ENCODE measurements at places on chromosomes 3 and 15.

DNA sequence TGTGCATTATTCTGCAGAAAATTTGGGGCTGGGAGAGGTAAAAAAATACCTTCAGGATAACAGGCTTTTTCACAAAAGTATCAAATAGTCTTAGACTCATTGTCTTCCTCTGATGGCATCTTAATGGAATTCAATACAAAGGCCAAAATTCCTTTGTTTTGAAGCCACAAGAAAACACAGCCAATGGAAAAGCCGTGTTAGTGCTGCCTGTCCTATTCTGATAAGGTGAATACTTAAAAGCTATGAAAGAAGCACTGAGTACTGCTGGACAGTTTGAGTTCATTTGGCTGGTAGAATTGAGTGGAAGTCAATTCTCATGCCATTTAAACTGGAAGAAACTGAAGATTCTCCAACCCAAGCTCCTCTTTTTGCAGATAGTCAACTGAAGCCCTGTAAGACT is 395.3 kb upstream of the TPRG1 start:
- DNase-seq = no peak

DNA sequence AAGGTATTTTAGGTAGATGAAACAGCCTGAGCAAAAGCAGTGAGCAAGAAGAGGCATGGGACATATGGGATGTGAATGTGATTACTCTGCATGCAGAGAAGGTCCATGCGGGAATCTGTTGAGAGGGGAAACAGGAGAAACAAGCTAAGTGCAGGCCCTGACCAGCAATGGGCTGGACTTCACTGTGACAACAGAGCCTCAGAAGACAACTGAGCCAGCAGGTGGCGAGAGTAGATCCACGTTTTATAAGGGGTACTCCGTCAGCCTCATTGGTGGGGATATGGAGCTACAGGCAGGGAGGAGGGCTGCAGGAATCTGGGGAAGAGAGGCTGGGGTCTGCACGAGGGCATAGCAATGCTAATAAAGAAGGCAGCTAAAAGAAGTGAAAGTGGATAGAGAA is 405.9 kb upstream of the LMCD1 start:
- no peak for DNase-seq

DNA sequence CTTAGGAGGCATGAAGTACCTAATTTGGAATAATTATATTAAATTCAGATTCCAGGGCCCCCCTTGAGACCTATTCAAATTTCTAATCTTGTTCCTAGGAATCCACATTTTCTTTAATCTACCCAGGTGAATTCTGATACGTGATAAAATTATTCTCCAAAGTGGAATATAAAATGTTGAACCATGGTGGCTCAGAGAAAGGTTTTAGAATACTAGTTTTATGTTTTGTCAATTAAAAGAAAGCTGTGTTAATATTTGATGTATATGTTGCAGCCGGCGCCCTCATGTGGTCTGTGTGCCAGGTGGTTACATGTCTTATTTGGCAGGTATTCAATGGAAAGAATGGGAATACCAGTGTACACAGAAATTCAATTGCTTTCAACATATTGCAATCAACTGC is 321.8 kb downstream of the FEZF2 start:
- DNase-seq = no peak

GRCh38 chr3:30289766-30290165 is 316.6 kb upstream of the TGFBR2 start:
- DNase-seq = no peak

- DNase-seq = no peak
Measured at GRCh38 chr3:66029443-66029842, 9.3 kb downstream of the MAGI1 start.

DNA sequence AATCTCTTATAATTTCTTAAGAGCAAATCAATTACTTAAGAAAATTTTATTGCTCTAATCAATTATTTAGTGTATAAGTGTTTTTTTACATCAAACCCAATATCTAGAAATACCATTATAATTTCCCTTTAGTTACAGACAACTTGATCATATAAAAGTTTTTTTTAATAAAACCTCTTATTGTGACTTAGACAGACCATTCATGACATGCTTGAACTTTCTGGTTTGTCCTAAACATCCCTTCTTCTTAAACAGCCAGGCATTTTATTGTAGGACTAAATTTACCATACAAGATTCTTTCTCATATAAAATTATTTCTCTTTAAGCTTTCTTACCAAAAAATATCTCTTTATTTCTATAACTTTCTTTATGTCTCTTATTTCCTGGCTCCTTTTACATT is 164.5 kb downstream of the SUCNR1 start:
- DNase-seq = no peak

GRCh38 chr3:59756934-59757333 is 707.1 kb upstream of the CFAP20DC start:
- DNase-seq = no peak

GRCh38 chr3:13040361-13041074 is 32.7 kb downstream of the IQSEC1 start:
- no peak for DNase-seq

DNA sequence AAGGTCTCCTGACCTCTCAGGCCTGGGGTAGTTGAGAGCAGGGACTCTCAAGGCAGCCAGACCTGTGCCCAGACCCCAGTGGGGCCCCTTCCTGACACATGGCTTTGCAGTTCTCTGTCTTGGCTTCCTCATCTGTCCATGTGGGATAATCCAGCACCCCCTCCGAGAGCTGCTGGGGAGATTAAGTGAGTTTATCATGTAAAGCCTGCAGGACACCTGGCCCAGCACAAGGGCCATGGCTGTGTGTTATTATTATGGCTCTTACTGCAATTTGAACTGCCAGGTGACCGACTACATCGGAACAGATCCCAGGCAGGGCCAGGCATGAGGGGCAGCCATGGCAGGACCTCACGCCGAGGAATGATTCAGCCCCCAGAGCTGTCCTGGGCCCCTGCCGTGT is 12.6 kb downstream of the DUSP7 start:
- no peak for DNase-seq

DNA sequence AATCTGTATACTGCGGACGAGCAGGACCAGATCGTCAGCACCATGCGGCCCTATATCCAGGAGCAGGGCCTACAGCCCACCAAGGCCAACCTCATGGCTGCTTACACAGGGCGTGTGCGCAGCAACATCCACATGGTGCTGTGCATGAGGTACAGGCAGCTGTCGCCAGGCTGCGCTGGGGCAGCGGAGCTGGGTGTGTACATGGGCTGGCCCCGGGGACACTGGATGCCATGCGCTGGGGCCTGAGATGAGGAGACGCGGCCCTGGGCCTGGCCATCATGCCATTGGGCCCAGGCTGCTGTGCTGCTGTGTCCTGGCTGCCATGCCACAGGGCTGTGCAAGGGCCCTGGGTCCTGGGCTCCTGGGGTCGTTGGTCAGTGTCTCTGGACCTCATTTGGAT is 61.5 kb downstream of the SEMA3G start:
- DNase-seq = no peak

- DNase-seq = no peak
Measured at GRCh38 chr3:189270248-189270832, 98.6 kb downstream of the TPRG1 start.

DNA sequence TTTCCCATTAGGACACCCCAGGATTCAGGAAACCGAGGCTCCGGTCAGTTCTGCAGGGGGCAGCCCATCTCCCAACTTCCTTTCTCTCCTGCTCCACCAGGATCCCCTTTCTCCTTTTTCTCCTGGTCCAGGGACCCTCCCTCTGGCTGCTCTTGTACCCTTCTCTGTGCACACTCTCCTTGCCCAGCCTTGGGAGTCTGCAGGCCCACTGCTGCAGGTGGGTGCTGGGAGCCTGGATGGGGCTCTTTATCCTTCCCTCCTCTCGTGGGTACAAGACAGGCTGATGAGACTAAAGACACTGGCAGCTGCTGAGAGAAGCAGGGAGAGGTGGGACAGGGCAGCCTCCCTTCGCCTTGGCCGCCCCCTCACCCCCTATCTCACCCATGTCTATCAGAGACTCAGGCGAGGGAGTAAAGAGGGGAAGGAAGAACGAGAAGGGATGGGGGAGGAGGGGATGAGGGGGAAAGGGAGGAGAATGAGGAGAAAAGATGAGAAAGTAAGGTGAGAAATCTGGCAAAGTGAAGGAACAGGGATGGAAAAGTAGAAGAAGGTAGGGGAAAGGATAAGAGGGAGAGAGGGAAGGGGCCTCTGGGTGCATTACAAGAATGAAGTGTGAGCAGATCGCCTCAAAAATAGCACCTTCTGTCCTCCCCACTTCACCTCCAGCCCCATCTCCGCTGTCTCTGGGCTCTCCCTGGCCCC is 45.2 kb downstream of the ITGA11 start:
- no peak for DNase-seq

GRCh38 chr15:77354063-77354462 is 65.8 kb downstream of the PEAK1 start:
- no peak for DNase-seq

GRCh38 chr3:112078125-112079083 is 7.8 kb upstream of the C3orf52 start:
- no peak for DNase-seq

- no peak for DNase-seq
Measured at GRCh38 chr3:60188803-60189202, 1062.4 kb downstream of the FHIT start.

DNA sequence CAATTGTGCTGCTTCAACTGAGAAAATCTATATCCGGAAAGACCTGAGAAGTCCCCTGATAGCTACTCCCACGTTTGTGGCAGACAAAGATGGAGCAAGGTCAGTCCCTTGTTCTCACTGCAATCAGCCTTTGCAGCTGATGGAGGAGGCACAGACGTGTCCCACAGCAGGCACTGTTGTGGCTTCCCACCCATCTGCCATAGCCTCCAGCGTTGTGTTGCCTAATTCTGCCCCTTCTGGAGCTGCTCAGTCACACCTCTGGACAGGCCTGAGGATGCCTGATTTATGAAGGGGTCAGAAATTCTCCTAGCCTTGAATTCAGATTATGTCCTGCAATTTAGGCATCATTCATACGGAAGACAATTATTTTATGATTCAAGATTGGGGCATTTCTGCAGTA is 41.9 kb downstream of the MRPS25 start:
- DNase-seq = no peak

DNA sequence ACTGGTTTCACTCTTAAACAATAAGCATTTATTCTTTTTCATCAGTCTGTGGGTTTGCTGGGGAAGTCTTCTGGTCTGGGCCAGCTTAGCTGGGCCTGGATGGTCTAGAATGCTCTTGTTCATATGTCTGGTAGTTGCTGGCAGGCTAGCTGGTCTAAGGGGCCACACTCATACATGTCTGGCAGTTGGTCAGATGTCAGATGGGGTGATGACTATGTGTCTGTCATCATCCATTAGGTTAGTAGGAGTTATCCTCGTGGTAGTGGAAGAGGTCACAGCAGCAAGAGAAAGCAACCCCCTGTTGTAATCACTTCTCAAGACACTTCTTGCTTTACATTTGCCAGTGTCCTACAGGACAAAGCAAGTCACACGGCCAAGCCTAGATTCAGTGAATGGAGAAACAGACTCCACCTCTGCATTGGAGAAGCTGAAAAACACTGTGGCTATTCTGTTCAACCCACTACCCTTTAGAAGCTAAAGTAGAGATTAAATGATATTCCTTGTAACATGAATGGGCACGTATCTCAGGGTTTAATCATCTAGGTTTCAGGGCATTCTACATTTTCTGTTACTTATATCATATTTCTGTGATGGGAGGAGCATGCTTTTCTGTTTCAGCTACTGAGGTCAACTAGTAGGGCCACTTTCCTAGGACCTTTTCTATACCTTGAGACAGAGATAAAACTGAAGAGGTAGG is 5.5 kb upstream of the ARID3B start:
- no peak for DNase-seq

DNA sequence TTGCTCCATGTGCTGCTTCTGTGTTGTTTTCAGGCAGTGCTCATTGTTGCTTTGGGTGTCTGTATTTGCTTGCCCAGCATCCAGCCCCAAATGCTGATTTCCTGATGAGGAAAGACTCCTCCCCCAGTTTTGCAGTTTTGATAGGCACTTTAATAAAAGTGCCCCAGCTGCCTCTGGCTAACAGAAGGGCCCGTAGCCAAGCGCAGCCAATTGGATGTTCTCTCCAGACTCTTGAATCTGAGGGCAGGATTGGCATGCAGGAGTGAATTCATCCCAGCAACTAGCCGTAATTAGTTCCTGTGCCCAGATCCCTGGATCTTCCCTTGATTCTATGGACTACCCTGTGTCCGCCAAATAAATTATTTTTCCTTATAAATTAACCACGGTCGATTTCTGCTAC is 14.8 kb upstream of the SEMA5B start:
- DNase-seq = no peak

DNA sequence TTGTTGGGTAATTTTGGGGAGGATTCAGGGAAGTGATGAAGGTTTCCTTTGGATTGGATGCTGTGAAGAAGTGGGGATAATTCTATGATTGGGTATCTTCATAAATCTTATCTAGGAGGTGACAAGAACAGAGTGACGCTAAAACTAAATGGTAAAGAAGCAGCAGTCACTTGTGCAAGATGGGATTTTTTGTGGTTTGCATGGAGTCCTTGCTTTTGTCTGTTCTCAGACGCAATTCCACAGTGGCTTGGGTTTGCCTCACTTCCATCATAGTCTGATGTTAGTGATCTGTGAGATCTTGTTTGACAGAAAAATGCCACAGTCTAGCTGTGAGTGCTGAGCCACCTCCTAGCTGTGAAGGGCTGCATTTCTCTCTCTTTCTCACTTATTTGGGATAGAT is 26.9 kb downstream of the GTF2E1 start:
- DNase-seq = no peak

- no peak for DNase-seq
Measured at GRCh38 chr3:71607364-71607763, 23.8 kb upstream of the FOXP1 start.

GRCh38 chr3:173945170-173945569 is 547.6 kb downstream of the NLGN1 start:
- DNase-seq = no peak

DNA sequence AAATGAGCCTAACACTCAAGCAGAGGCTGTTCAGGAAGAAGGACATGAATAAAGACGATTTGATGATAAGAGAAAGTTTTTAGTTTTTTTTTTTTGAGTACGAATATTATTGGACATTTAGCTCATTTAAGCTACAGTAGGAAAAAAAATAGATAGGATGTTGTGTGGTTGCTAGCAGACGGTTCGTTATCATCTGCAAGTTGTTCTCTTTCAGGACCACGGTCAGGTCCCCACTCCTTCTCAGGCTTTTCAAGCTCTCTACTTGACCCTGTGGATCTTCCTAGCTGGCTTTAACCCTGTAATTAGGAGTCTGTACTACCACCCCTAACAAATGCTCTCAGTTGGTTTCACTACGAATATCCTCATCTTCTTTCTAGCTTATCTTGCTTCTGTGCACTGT is 1.1 kb downstream of the KCNH8 start:
- no peak for DNase-seq

GRCh38 chr3:88824666-88825564 is 282.5 kb upstream of the EPHA3 start:
- no peak for DNase-seq
